Progenitor cell of endocrine pancreas (in vitro differentiated cells): ENCODE measurements at places on chromosomes 7 and 10.

GRCh38 chr7:139232377-139232717 is 1.3 kb downstream of the UBN2 start:
- no peak for DNase-seq

DNA sequence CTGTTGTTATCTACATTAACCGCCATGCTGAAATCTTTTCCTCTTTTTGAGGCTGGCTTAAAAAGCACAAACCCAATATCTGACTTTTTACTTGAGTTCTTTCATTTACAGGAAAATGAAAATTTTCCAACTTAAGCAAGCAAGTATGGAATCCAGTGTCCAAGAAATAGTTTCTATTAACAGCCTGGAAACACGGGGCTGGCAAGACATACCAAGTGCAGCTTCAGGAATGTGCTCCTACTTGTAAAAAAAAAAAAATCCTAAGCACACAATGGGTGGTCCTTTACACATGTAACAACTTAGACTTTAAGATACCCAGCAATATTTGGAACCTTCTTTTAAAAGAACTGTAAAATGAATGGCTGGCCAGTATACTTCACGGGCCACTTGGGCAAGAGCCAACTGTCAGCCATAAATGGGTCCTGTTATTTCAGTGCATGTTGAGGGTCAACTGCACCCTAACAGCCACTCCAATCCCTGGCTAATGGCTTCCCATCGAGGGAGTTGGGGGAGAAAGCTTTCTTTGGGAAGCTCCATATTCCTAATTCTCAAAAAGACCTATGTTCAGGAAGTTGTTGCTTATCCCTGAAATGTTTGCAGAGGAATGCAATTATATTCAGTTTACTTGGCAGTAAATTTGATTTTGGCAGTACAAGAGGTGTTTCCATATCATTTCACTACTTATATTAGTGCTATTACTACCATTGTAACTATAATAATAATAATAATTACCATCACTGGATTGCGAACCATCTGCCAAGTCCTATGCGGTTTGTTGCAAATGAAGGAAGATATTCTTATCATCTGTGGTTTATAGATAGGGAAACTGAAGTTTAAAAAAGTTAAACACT is 236.4 kb upstream of the TMEM72 start:
- no peak for DNase-seq

DNA sequence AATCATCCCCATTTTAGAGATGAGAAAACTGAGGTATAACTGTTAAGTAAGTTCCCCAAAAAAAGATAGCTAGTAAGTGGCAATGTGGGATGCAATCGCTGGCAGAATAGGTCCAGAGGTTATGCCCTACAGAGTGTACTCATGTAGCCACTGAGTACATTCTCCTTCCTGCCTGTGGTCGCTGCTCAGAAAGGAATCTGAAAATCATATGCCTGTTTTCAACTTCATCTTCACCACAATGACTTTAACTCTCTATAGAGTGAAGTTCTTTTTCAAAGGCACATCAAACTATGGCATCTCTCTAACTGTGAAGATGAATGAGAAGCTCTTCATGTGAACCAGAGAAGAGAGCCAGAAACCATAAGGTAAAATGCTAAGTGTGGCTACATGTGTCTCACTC is 162.2 kb upstream of the SLC25A13 start:
- no peak for DNase-seq

DNA sequence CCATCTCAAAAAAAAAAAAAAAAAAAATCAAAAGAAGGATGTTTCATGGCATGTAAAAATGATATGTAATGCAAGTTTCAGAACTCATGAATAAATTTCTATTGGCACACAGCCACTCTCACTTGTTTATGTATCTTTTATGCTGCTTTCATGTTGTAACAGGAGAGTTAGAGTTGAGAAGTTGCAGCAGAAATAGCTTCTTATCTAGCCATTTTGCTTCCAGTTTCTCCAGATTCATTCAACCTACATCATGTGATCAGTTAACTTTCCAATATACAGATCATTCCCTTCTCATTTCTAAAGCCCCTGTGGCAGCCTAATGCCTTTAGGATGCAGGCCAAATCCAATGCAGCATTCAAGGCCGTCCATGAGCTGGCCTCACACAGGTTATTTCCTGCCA is 30.4 kb downstream of the ZNF786 start:
- no peak for DNase-seq

DNA sequence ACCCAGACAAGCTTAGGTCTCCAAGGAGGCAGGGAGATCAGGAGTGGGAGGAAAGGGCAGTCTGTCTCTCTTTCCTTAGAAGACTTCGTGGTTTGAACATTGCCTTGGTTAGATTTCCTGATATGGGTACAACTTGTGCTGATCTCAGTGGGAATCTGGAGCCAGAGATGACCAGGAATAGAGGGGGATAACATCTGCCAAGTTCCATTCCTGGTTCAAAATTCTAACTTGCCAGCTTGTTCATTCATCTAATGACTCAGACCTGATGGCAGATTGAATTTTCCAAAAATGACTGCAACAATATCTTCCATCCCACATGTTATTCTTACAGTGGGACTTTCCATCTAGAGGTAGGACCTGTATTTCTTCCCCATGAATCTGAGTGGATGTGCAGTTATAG is 394.3 kb upstream of the PODXL start:
- DNase-seq, result no peak

GRCh38 chr10:101484175-101484745 is 103.8 kb downstream of the POLL start:
- no peak for DNase-seq

- no peak for DNase-seq
These were observed 239.9 kb upstream of the KCND2 start for GRCh38 chr7:120033114-120033513.

- no peak for DNase-seq
These were observed 5.0 kb upstream of the FAM20C start for GRCh38 chr7:187227-187927.

GRCh38 chr10:68133523-68133922 is 24.2 kb downstream of the MYPN start:
- no peak for DNase-seq

DNA sequence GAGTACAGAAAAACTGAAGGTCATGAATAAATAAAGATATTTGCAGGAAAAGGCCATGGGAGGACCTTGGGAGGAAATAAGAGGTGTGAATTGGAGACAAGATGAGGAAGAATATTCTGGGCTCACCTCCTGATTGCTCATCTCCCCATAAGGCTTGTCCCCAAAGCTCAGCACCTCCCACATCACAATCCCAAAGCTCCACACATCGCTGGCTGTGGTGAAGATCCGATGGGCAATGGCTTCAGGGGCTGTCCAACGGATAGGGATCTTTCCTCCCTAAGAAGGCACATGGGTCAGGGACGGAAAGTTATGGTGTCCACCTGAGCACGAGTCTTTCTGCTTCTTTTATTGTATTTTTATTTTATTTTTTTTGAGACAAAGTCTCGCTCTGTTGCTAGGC is 12.9 kb downstream of the ZYX start:
- DNase-seq, result no peak

GRCh38 chr7:112462236-112462635 is 12.0 kb downstream of the IFRD1 start:
- DNase-seq, result no peak

DNA sequence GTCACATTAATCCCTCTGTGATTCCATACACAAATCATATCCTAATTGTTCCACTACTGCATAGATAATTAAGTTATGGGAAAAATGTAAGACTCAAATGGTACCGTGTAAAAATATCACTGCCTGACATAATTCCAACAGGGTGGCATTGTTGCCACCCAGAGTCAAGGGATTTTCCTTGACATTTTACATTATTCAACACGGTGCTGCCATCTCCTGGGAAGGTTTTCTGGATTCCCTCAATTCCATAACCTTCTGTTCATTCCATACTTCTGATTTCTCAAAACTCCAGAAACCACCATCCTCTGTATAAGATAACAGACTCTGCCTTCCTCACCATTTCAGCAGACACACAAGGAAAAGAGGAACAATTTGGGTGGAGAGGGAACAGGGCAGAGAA is 495.9 kb downstream of the XPNPEP1 start:
- no peak for DNase-seq

DNA sequence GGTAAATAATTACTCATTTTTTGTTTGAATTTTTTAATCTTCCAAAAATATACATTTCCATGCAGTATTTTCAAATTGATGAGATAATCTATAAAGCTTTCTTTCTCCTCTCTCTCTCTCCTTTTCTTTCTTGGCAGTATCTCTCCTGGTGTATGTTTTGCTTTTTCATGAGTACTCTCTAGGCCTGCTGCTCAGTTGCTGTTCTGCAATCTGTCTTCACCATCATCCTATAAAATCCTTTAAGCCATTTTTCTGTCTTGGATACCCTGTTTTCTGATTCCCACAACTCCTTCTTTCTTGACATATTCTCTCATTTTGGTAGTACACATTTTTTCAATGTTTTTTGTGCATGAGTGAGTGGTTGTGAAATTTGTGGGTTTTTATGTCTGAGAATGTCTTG is 1558.1 kb upstream of the LRRTM3 start:
- no peak for DNase-seq

GRCh38 chr10:126839094-126839761 is 66.0 kb upstream of the DOCK1 start:
- DNase-seq, result no peak

DNA sequence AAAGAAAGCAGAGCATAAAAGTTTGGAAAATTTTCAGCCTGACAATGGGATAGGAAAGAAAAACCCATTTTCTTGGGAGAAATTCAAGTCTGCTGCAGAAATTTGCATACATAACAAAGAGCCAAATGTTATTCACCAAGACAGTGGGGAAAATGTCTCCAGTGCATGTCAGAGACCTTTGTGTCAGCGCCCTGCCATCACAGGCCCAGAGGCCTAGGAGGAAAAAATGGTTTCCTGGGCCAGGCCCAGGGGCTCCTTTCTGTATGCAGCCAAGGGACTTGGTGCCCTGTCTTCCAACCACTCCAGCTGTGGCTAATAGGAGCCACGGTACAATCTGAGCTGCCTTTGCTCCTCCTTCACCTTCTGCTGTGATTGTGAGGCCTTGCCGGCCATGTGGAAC is 189.1 kb upstream of the PITRM1 start:
- no peak for DNase-seq

DNA sequence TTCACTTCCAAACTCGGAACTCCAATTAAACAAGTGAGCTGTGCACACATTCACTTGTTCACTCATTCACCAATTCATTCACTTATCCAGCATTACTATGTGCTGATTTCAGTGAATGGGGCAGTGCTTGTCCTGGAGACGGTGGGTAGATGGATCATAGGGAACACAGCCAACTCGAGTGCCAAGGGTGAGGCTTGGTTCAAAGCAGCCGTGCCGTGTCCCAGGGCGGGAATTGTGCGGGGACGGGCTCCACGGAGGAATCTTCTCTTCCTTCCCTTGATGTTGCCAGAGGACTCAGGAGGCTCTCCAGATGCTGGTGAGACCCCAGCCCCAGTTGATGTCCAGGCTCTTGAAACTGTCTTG is 2.9 kb downstream of the SH2D4B start:
- DNase-seq, result no peak

- no peak for DNase-seq
These were observed 105.5 kb downstream of the HGF start for GRCh38 chr7:81664304-81664703.

- no peak for DNase-seq
These were observed 101.5 kb upstream of the CSTF2T start for GRCh38 chr10:51800725-51801424.

GRCh38 chr10:110448682-110449418 is 48.9 kb upstream of the DUSP5 start:
- no peak for DNase-seq

- DNase-seq, result no peak
These were observed 104.2 kb upstream of the TMEM72 start for GRCh38 chr10:44806950-44807349.

DNA sequence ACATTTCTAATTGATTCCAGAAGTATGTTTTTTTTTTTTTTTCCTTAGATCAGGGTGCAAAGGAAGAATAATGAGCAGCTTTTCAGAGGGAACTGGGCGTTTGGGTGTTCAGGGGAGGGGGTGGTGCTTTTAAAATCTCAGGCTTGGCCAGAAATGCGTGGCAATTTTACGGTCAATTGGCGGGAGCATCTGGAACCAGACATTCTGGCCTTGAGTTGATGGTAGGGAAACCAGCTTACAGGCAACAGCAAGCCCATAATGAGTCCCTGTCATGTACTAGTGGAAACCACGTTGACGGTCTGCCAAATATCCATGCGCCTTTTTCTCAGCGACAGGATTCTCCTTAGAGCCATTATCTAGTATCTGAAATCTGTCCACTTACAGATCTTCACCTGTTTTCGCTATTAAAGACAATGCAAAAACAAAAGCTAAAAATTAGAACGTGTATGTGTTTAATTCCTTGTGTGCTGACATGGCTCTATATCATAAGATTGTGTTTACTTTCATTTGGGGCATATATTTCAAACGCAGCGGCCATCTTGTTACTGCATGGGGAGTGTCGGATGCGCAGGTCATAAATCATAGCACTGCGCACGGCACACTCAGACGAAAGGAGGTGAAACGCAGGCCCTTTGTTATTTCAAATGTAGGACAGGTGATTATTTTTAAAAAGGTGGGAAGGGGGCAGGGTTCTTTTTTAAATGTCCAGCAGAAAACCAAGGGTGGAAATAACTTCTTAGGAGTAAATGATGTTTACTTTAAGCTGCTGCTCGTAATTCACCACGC is 209.2 kb downstream of the AGMO start:
- DNase-seq, result no peak

DNA sequence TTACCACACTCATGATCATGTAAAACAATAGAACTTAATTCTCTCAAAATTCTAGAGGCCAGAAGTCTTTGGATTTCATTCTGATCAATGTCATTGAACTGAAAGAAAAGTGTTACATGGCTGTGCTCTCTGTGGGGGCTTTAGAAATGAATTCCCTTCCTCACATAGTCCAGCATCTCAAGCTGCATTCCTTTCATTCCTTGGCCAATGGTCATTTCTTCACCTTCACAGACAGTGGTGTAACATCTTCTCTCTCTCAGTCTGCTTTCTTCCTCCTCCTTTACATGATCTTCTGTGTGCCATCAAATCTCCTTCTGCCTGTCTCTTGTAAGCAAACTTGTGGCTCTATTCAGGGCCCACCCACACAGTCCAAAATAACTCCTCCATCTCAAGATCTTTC is 735.3 kb downstream of the SUGCT start:
- no peak for DNase-seq

- no peak for DNase-seq
These were observed 59.6 kb upstream of the FAM204A start for GRCh38 chr10:118401708-118402193.

GRCh38 chr7:105096306-105096705 is 82.3 kb downstream of the KMT2E start:
- no peak for DNase-seq

GRCh38 chr10:78543749-78544362 is 510.2 kb downstream of the RPS24 start:
- DNase-seq, result no peak

DNA sequence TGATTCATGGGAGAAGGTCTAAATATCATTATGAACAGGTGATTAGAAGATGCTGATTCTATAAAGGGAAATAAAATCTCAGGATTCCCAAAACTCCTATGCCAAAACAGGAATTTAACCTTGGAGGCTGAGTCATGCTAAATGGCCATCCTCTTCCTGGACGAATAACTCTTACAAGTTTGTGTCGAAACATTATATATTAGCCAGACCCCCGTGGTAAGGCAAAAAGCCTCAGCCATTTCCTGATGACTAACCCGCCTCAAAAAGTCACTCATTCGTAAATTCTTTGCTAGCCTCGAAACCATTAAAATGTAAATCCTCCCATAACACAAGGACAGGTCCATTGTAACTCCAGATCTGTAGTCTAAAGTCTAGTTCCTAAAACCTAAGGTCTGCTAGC is 32.0 kb downstream of the CUL2 start:
- no peak for DNase-seq

GRCh38 chr10:72524489-72524888 is 101.4 kb downstream of the MICU1 start:
- DNase-seq, result no peak

- no peak for DNase-seq
These were observed 199.7 kb downstream of the ANK3 start for GRCh38 chr10:60189861-60190475.
